ENCODE measurements at places on chromosomes 6 and 20.

- DNase-seq = no peak
Observed at GRCh38 chr6:67882436-67883311, 752.4 kb upstream of the ADGRB3 start.

DNA sequence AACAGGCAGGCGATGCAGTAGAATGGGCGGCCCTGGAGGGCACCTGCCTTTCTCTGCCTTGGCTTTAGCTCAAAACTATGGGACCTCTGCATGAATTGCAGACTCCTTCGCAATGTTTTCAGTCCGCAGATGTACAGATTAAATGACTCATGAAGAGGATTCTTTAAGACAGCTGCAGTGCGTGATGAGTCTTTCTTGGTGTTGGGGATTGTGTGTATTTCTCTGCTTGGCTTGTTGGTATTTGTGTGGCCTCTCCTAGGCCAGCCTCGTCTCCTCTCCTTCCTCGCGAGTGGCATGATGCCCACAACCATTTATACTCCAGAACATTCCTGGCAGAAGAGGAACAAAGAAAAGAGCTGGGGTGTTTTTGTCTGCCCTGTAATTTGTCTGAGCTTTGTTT lies 110.6 kb downstream of the SYNDIG1 start:
- DNase-seq = no peak

DNA sequence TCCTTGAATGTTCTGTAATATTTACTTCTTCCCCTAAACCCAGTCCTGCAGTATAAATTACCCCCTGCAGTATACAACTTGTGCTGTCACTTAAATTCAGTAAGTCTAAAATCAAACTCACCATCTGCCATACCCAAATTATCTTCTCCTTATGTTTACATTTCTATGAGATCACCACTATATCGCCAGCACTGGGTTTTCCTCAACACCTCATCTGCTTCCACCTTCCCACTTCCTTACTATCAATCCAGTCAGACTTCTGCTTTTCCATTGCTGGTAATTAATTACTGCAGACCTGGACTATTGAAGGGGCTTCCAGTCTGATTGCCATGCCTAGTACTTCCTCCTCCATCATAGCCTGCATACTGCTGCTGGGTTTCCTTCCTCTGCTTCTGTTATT lies 15.2 kb downstream of the EFHC1 start:
- DNase-seq = no peak

GRCh38 chr6:116355796-116356195 lies 15.0 kb upstream of the DSE start:
- no peak for DNase-seq

DNA sequence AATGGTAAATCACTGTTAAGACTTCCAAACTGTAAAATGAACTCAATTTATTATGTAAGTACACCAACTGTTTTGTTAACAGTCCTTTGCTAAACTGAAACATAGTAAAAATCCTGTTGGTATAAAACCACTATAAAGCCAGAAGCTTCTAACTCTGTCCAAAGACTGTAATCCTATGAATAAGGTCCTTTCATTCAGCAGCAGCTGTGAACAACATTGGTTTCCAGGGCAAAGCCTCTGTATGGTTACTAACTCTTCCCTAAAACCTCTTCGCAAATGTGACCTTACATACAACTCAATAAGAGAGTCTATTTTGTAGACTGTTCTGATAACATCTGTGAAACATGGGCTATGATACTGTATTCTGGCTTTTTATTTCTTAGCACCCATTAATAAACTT lies 40.1 kb downstream of the NUP153 start:
- no peak for DNase-seq

- no peak for DNase-seq
Observed at GRCh38 chr6:149965194-149966020, 1.7 kb downstream of the ULBP1 start.

DNA sequence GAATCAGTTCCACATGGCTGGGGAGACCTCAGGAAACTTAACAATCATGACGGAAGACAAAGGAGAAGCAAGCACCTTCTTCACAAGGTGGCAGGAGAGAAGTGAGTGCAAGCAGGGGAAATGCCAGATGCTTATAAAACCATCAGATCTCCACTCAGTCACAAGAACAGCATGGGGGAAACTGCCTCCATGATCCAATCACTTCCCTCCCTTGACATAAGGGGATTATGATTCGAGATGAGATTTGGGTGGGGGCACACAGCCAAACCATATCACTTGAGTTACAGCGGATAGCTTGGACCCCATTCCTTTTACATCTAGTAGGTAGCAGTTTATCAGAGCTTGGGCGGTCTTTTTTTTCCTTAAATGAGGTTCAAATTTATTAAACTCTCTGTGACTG lies 19.1 kb downstream of the AFDN start:
- DNase-seq = no peak

DNA sequence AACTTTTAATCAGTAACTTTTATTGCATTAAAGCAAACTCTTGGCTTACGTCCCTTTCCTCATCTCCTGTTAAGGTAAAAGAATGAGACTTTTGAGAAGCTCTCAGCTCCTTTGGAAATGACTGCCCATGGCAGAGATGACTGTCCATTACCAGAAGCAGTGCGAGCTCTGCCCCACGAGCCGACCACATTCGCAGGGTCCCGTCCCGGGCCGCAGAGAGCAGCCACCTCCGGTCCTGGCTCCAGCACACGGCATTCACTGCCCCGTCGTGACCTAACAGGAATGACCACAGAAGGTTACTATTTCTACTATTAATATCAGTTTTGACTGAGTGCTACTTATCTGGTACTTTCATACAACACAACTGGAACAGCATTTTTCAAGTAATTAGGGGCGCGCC lies 63.4 kb downstream of the WDR27 start:
- no peak for DNase-seq

DNA sequence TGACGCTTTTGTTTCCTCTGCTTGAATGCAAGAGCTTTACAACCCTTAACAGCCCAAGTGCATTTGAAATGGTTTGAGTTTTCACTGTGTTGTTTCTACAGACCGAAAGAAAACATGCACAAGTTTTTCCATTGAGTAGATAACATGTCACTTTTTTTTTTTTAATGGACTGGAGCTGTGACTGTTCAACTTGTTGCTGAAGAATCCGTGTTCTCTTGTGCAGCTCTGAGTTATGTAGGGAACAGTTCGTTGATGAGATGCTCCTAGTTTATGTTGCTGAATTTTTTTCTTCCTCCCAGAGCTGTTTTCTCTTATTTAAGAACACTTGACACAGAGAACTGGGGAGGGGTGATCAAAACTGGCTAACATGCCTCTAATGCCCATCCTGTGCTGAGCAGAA lies 89.3 kb downstream of the DTD1 start:
- no peak for DNase-seq

DNA sequence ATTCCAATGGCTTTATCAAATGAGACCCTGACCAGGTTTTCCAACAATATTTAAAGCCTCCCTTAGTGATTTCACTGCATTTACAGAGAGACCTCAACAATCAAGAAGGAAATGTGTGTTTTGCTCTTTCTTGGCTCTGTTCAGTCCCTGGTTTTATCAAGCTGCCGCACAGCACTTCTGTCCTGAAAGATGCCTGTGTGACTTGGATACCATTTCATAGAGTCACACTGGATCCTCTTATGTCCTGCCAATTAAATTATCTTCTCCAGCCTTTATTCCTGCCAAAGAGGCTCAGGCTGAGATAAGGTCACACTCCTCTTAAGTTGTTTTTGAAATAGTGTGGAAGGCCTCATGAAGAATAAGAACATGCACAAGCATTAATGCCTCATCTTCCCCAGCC lies 197.0 kb upstream of the RNF217 start:
- DNase-seq = no peak

- no peak for DNase-seq
Observed at GRCh38 chr6:30894381-30894780, 10.1 kb downstream of the DDR1 start.

DNA sequence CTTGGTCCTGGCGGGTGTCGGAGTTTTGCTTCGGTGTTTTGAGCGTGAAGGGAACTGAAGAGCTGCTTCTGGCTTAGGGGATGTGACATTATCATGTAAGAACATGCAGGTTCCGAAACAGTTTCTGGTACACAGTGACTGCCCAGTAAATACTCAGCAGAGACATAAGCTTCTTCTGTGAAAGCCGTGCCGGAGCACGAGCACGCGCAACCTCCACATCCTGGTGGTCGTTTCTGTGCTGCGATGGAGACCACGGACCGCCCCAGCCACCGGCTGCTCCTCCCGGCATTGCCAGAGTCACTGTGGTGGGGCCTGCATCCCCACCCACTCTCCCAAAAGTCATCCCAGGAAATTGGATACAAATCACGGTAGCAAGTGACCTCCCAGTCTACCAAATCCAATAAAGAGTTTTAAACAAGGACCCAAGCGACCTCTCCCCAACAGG lies 18.7 kb downstream of the KIF25 start:
- no peak for DNase-seq

DNA sequence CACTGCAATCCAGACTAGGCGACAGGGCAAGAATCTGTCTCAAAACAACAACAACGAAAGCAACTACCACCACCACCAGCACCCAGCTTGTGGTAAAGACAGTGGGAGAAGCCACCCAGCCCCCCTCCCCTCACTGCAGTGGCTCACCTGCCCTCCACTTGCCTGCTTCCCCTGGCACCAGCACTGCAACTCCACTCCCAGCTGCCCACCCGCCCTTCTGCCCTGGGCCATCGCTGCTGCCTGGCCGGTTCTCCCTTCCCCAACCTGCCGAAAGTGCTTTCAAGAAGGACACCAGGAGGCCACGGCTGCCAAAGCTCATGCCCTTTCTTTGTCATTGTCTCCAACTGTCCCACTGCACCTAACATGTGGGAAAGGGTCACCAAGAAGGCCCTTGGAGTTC lies 94.7 kb upstream of the AGPAT4 start:
- no peak for DNase-seq

GRCh38 chr6:112144145-112144926 lies 56.9 kb downstream of the FAM229B start:
- no peak for DNase-seq

GRCh38 chr6:96795481-96795880 lies 41.8 kb downstream of the GPR63 start:
- no peak for DNase-seq

DNA sequence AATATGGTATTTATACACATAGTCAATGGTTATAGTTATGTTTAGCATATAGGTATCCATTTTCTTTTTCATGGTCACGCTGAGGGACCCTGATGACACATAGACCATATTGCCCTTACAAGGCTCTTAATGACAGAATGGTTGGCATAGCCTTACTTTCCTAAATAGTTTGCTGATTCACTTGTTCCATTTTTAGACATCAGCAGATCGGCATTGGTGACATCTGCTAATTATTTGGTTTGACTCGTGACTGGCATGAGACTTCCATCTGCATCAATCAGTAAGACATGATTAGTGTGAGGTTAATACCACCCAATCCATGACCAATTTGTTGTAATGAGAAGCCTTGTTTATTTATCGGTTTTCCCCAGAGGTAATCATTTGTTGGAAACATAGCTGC lies 309.7 kb downstream of the ALDH8A1 start:
- DNase-seq = no peak

DNA sequence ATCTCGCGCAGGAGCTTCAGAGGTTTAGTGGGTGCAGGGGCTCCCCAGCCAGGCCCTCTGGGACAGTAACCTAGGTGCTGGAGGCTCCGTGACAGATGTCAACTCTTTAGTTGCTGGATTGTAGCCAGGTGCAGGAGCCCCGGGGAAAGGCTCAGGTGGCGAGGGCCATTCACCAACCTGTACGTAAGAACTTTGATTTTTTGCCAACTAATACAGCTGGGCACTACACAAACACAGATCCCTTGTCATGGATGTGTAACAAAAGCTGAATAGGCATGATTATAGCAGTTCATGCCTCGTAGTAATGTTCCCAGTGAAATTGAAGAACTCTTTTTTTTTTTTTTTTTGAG lies 82.6 kb downstream of the CDC5L start:
- DNase-seq = no peak

DNA sequence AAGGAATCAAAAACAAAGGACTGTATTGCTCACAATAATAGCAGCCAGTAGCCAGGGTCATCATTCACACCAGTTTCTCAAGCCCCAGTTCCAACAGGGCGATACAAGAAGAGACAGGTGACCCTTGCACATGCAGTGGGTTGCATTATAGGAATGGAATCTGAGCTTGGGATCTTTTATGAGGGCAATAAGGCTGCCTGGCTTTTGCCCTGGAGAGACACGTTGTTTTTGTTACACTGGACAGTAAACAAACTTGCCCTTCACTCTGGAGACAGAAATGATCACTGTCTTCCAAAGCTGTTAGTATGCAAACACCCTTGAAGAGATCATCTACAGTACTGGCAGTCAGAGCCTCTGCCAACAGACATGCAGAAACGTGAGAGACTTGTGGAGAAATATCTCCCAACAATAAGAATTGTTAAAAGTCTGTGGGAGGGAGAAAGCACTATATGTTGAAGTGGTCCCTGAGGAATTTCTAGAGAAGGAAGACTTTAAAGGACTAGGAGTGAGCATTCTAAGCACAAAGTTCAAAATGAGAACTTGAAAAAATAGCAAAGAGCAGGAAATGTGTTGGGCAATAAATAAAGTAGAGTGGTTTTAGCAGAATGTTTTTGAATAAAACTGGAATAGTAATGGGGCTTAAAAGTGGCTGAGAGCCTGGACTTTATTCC lies 6.2 kb upstream of the COL12A1 start:
- no peak for DNase-seq

DNA sequence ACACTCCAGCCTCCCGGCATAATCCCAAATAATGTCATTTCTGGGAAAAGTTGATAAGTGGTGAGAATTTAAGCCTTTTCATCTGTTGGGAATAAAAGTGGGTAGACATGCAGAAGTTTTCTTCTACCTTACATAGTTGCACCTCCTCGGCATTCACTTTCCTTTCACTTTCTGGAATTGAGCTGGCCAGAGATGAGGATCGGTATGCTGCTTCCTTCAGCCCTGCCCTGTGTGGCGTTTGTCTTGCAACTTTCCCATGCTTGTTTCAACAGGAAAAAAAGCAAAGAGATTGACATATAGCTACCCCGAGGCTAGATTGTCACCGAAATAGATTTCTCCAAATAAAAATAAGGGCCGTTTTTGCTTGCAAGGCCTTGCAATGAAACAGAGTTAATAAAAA lies 65.8 kb upstream of the JAG1 start:
- DNase-seq = no peak

- no peak for DNase-seq
Observed at GRCh38 chr6:34005901-34006531, 139.9 kb downstream of the GRM4 start.

GRCh38 chr6:55584654-55585354 lies 5.8 kb upstream of the HMGCLL1 start:
- DNase-seq = no peak

All from stimulated activated CD8-positive, alpha-beta memory T cell treated with anti-CD3 and anti-CD28 coated beads, Interleukin-2, amount 100 ng/mL, for 1 hour (primary cell).